B cell (primary cell): ENCODE measurements at places on chromosomes 1 and 21. TPM values are rescaled to one million over a fixed set of nuclear protein-coding genes. Genes with fewer than 3 reads are reported as not detected.

DNA sequence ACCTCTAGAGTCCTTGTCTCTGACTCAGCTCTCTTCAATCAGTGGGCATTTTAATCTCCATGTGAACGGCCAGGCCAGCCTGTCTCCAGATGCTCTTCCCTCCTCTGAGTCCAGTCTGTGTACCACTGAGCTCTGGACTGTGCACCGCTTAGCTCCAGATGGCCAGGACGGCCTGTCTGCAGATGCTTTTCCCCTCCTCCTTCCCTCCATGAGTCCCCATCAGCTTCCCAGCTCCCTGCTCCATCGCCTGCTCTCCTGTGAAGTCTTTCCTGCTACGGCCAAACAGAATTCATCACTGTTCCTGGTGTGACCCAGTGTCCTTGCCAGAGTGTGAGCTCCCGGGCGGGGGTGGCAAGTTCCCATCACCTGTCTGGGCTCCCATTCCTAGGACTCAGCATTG lies 42.0 kb downstream of the STUM start:
- DNase-seq: no peak

DNA sequence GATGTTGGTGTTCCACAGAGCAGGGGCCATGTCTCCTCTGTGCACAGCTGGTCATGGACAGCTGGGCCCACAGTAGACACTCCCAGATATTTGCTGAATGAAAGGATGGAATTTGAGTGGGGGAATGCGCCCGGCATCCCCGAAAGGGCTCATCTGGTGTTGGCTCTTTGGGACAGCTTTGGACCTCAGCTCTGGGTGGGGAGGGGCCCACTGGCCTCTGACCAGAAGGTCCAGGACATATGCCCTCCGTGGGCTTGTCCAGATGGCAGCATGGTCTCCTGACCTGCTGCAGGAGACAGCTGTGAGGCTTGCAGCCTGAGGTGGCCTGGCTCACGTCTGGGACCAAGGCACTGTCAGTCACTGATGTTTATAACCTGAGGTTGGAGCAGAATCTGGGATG lies 160.4 kb upstream of the AJAP1 start:
- no peak for DNase-seq

- DNase-seq: no peak
These were observed 319 bp downstream of the HES2 start for GRCh38 chr1:6419397-6419803.

GRCh38 chr1:223331929-223332328 lies 32.0 kb downstream of the SUSD4 start:
- no peak for DNase-seq

The CRNN gene
- not detected in 2 replicates for total RNA-seq

The PDE9A gene
- total RNA-seq: 3.5 and 5.8 TPM in 2 replicates
